ENCODE measurements at places on chromosomes 1 and 21.

- no peak for DNase-seq
Observed at GRCh38 chr1:174982971-174983689, 16.6 kb upstream of the CACYBP start.

DNA sequence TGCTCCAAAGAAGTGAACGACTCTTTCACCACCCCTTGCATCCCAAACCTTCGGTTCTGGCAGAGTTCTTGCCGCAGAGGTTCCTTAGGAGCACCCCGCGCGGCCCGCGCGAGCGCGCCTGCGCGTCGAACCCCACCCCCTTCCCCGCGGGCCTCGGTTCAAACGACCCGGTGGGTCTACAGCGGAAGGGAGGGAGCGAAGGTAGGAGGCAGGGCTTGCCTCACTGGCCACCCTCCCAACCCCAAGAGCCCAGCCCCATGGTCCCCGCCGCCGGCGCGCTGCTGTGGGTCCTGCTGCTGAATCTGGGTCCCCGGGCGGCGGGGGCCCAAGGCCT, at the start of gene C1orf56:
Gene C1orf56 (plus strand): TSS at position 161 of the 334 bp plus-strand sequence. CDS start 97 bp downstream, at position 258.
- no peak for DNase-seq

- DNase-seq = no peak
Observed at GRCh38 chr1:181204530-181204929, 116.0 kb downstream of the IER5 start.

DNA sequence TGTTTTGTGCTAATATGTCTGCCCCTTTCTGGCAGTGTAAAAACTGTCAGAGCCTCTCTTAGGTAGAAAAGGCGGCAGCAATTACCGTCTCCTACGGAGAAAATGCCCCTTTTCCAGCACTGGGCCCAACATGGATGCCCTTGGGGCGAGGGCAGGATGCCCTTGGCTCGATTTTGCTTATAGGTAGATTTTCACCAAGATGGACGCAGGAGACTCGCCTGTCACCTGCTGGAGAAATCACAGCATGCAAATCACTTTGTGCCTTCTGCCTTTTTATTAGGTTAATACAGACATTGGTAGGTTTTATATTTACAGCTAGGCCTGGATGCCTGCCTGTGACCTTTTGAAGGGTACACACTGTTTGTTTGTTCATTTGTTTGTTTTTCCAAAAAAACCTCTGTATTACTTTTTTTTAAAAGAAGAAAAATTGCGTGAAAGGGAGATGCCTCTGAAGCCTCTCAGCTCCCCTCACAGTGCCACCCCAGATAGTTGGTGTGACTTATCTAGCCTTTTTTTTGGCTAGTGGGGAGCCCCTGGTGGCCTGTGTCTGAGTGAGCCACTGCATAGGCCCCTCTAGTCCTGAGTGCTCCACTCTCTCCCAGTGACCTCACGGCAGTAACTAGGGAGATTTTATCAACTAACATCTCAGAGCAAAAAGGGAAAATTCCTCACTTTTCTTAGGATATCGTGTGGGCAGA, 2.5 kb downstream of the ATP1B1 start:
- DNase-seq = no peak

- peak; percentile 71 for DNase-seq
Observed at GRCh38 chr21:43775795-43776430, at the start of gene CSTB. CSTB (minus strand) TSS chr21:43776308; CDS start chr21:43776269, 39 bp downstream.

DNA sequence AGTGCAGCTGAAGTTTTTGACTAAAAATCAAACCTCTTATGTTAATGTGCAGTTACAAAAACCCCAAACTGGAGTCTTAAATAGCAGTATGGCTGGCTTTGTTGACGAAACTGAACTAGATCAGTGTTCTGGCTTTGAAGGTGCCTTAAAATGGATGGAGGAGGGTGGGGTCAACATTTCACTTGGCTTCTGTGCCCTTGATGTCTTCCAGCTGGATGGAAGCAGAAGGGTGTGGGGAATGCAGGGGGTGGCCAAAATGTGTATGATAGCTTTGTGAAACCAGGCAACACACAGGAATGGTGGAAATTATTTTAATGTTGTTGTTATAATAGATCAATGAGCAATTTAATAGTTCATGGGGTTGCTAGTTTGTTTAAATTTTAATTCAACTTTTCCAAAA, 96.8 kb upstream of the C1orf105 start:
- no peak for DNase-seq

DNA sequence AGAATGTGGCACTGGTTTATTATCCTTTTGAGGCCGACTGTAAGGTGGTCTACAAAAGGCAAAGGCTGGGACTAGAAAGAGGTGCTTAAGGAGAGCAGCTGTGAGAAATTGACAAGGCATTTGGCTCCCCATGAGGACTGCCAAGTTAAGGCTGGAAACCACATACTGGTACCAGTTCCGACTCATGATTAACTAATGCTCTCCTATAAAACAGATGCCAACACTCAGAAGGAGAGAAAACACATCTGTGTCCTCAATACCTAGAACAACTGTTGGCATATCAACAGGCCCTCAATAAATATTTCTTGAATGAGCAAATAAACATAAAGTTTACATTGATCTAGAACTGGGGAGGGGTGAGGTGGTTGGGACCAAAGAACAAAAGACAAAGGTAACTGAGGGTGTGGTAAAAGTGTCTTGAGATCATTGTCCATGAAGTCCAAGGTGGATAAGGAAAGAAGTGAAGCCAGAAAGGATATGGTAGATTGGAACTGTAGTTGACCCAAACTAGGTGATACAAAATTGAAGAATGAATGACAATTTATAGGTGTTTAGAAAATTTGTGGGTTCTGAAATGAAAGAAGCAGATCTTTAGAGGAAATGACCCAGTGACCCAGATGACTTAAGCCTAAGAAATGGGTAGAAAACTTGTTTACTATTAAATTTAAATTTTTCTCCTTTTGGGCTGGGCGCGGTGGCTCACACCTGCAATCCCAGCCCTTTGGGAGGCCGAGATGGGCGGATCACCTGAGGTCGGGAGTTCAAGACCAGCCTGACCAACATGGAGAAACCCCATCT, 16.9 kb upstream of the MCL1 start:
- no peak for DNase-seq

GRCh38 chr1:978069-978834, 3.6 kb downstream of the PERM1 start:
- DNase-seq = no peak

Measured in activated CD4-positive, CD25-positive, alpha-beta regulatory T cell (primary cell).